ENCODE measurements at places on chromosomes 16 and 17. TPM values are rescaled to one million over a fixed set of nuclear protein-coding genes. Genes with fewer than 3 reads are reported as not detected.

PRSS36 gene
- total RNA-seq = 0.56 TPM

GINS3 gene
- 6.9 TPM for total RNA-seq

CAMKK1 gene
- 6.1 TPM for total RNA-seq

ST6GALNAC2 gene
- total RNA-seq = not detected

SECTM1 gene
- total RNA-seq = not detected

GDPD3 gene
- 4.9 TPM for total RNA-seq

UTS2R gene
- total RNA-seq = not detected

YPEL3 gene
- 77.8 TPM for total RNA-seq

CLDN7 gene
- 1.1 TPM for total RNA-seq

RDM1 gene
- not detected for total RNA-seq

HBA2 gene
- 104 TPM for total RNA-seq

CTRB1 gene
- not detected for total RNA-seq

KCNAB3 gene
- total RNA-seq = 10.8 TPM

CORO1A gene
- 1,030 TPM for total RNA-seq

NETO2 gene
- total RNA-seq = 8.7 TPM

KIF19 gene
- not detected for total RNA-seq

UTP18 gene
- total RNA-seq = 37.0 TPM

VAT1L gene
- total RNA-seq = not detected

SLC38A8 gene
- total RNA-seq = not detected

SDR42E2 gene
- total RNA-seq = 0.18 TPM

SLC6A2 gene
- not detected for total RNA-seq

All from activated B cell treated with CpG ODN at 0.5 μM for 24 hours (primary cell).